ENCODE measurements at places on chromosomes 6 and 20. TPM values are rescaled to one million over a fixed set of nuclear protein-coding genes. Genes with fewer than 3 reads are reported as not detected.

The HLA-DRB1 gene
- total RNA-seq: 1.4 TPM

The OR12D2 gene
- total RNA-seq: not detected

DNA sequence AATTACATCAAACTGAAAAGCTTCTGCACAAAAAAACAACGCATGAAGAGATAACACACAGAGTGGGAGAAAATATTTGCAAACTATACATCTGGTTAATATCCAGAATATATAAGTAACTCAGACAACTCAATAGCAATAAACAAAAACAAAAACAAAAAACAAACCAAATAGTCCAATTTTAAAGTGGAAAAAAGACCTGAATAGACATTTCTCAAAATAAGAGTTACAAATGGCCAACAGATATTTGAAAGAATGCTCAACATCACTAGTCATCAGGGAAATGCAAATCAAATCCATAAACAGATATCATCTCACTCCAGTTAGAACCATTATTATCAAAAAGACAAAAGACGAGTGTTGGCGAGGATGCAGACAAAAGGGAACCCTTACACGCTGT is 28.8 kb upstream of the TOP1 start:
- DNase-seq: no peak

DNA sequence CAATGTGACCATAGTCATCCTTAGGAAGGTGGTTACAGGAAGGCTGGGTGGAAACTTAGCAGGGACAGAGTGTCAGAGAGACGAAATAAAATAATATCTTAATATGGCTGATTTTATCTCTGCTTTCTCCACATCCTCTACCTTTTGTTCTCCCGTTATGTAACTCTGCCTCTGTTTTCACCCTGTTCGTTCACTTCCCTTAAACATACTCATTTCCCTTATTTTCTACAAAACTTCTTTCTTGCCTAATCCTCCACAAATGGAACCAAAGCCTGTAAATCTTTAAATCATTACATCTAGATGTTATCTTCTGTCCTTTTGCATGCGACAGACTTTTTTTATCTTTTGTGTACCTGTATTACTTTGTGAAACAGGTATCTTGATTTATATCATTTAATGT is 23.3 kb upstream of the CRIP3 start:
- no peak for DNase-seq

GRCh38 chr6:107731422-107732319 is 92.4 kb downstream of the SCML4 start:
- DNase-seq: no peak

GRCh38 chr6:140460267-140460666 is 1085.8 kb upstream of the CITED2 start:
- DNase-seq: no peak

- DNase-seq: no peak
Observed at GRCh38 chr6:158653577-158654354, 3.9 kb downstream of the SYTL3 start.

GRCh38 chr6:111477481-111477938 is 5.5 kb downstream of the REV3L start:
- DNase-seq: no peak

Measured in WTC11 (cell line).